Right forelimb (tissue), 1 donor: ENCODE measurements at places on chromosomes 5 and 9.

- DNase-seq: no peak
These were observed 9.8 kb downstream of the RACK1 start for GRCh38 chr5:181233801-181234454.

GRCh38 chr5:16628376-16628775, 11.6 kb upstream of the RETREG1 start:
- DNase-seq: no peak

- DNase-seq: no peak
These were observed 122.3 kb downstream of the CMYA5 start for GRCh38 chr5:79811904-79812303.

DNA sequence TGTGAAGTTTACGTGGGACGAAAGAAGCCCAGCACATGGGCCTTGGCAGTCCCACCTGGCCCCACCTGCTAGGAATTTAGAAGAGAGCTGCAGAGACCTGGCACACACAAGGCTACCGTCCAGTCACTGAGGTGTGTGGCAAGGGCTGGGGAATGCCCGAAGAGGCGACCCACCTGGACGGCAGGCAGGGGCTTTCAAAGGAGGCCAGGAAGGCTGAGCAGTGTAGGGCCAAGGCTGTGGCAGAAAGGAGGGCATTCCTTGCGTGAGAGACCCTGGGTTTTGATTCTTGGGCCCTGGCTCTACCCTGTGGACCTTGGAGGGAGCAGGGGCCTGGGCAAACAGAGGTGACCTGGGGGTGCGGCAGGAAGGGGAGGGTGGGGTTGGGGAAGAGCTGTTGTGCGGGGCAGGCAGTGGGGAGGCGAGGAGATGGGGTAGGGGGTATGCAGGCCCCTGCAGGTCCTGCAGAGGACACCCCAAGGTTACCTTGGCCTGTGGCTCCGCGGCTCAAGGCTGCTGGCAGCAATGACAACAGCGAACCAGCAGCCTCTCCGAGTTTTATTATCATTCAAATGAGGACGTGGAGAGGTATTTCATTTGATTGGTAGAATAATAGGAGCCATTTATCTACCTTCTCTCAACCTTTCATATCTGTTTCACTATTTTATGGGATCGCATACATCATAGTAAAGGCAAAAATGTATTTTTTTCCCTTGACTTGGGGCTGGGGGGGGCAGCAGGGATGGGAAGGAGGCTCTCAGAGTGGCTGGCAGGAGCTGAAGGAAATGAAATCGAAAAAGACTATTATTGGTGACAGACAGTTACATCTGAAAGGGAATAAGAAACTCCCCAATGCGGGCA, 24.8 kb downstream of the TSPAN17 start:
- DNase-seq: no peak
